Activated CD8-positive, alpha-beta memory T cell treated with anti-CD3 and anti-CD28 coated beads, Interleukin-2, amount 10 ng/mL, durations not matched to agents 7 days and 5 days (primary cell): ENCODE measurements at places on chromosomes 7 and 10. TPM values are rescaled to one million over a fixed set of nuclear protein-coding genes. Genes with fewer than 3 reads are reported as not detected.

GRCh38 chr10:108147346-108147745 lies 982.8 kb upstream of the SORCS1 start:
- H3K4me1 ChIP-seq: no peaks in the 10 kb centered on the region
- no peak for DNase-seq
- no peak overlapping the region for H3K27ac ChIP-seq
- H3K36me3 ChIP-seq: no peaks in the 10 kb centered on the region

DNA sequence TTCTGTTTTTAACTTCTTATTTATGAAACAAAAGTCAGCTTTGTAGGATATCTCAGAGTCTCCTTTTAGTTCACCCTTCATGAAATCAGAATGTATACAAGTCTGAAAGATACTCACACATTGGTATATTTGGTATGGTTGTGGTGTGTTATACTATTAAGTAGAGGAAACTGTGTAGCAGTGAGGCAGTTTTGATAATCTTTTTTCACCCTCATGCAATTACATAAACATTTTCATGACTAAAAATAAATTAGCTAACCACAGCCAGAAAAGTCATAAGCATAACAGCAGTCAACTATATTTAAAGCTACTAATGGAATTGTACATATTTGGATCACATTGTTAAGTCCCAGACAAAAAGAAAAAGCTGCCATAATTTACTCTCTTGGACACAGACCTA lies 62.1 kb downstream of the FAM185A start:
- H3K4me3 ChIP-seq: no peak overlapping the region
- peaks cover 17% of the 10 kb centered on the region for H3K4me1 ChIP-seq
- no peak overlapping the region for H3K27ac ChIP-seq
- H3K27me3 ChIP-seq: peaks cover 2% of the 10 kb centered on the region
- DNase-seq: no peak
- H3K36me3 ChIP-seq: peaks cover 12% of the 10 kb centered on the region

- H3K4me1 ChIP-seq: no peaks in the 10 kb centered on the region
- no peak overlapping the region for H3K27ac ChIP-seq
- no peak overlapping the region for H3K4me3 ChIP-seq
- DNase-seq: no peak
Measured at GRCh38 chr7:146314962-146315361, 198.4 kb downstream of the CNTNAP2 start.

- no peak overlapping the region for H3K4me3 ChIP-seq
- no peak overlapping the region for H3K27ac ChIP-seq
- H3K4me1 ChIP-seq: no peaks in the 10 kb centered on the region
- no peaks in the 10 kb centered on the region for H3K27me3 ChIP-seq
- no peaks in the 10 kb centered on the region for H3K36me3 ChIP-seq
- DNase-seq: no peak
Measured at GRCh38 chr7:146948703-146949102, 832.1 kb downstream of the CNTNAP2 start.

GRCh38 chr7:120856198-120856597 lies 1.7 kb downstream of the TSPAN12 start:
- H3K4me3 ChIP-seq: peak overlapping the region; percentile 63
- DNase-seq: no peak
- no peaks in the 10 kb centered on the region for H3K36me3 ChIP-seq

- H3K27me3 ChIP-seq: peaks cover 81% of the 10 kb centered on the region
- no peak overlapping the region for H3K4me3 ChIP-seq
- no peak for DNase-seq
- peaks cover 2% of the 10 kb centered on the region for H3K36me3 ChIP-seq
- H3K4me1 ChIP-seq: peaks cover 2% of the 10 kb centered on the region
Measured at GRCh38 chr10:100710151-100710871, 35.1 kb upstream of the PAX2 start.

PAXIP1 gene
- total RNA-seq: 33.8 TPM

LIPM gene
- total RNA-seq: not detected

PLAU gene
- 4.8 TPM for total RNA-seq
